CD4-positive, alpha-beta T cell (primary cell): ENCODE measurements at places on chromosomes 7 and 10. TPM values are rescaled to one million over a fixed set of nuclear protein-coding genes. Genes with fewer than 3 reads are reported as not detected.

ATG9B gene
- total RNA-seq = 17.1 TPM

NEBL gene
- total RNA-seq = 0.17 TPM

MYO3A gene
- total RNA-seq = not detected

CDK6 gene
- 13.0 TPM for total RNA-seq

SFTPA1 gene
- total RNA-seq = not detected

FFAR4 gene
- total RNA-seq = not detected

PAPOLB gene
- not detected for total RNA-seq

FZD1 gene
- total RNA-seq = 0.28 TPM

NCF1 gene
- 3.9 TPM for total RNA-seq

NPFFR1 gene
- total RNA-seq = not detected

SLC39A12 gene
- total RNA-seq = not detected

FAM241B gene
- total RNA-seq = 17.5 TPM

MRLN gene
- 0.56 TPM for total RNA-seq

TRIM73 gene
- 22.3 TPM for total RNA-seq

SORCS1 gene
- total RNA-seq = not detected

RBM20 gene
- 1.1 TPM for total RNA-seq

TAX1BP1 gene
- total RNA-seq = 115 TPM

CALCR gene
- not detected for total RNA-seq

VWDE gene
- 1.5 TPM for total RNA-seq

DYDC2 gene
- not detected for total RNA-seq

ADCY1 gene
- total RNA-seq = 0.03 TPM

ASIC3 gene
- 13.8 TPM for total RNA-seq

CREB5 gene
- 0.19 TPM for total RNA-seq

TWIST1 gene
- not detected for total RNA-seq

LIPF gene
- not detected for total RNA-seq

CPA2 gene
- not detected for total RNA-seq

SLC26A3 gene
- total RNA-seq = not detected

MYL10 gene
- not detected for total RNA-seq

SEMA3D gene
- total RNA-seq = not detected

LRMDA gene
- total RNA-seq = not detected

CCDC136 gene
- 4.5 TPM for total RNA-seq

FAM25A gene
- not detected for total RNA-seq

OR2A7 gene
- total RNA-seq = 5.4 TPM

PLCE1 gene
- not detected for total RNA-seq

IDI2 gene
- not detected for total RNA-seq

ARMH3 gene
- total RNA-seq = 17.7 TPM

VPS50 gene
- total RNA-seq = 13.2 TPM

ZNF239 gene
- total RNA-seq = 0.63 TPM

GALNT17 gene
- total RNA-seq = not detected

SYT15 gene
- 0.77 TPM for total RNA-seq

CCDC172 gene
- not detected for total RNA-seq

STAG3 gene
- 4.0 TPM for total RNA-seq

HYAL4 gene
- total RNA-seq = not detected

CDC14C gene
- total RNA-seq = not detected

ZNF33B gene
- total RNA-seq = 27.0 TPM

BRI3 gene
- 68.0 TPM for total RNA-seq
